Testis (tissue), 5 donors: ENCODE measurements at places on chromosomes 11 and 22. TPM values are rescaled to one million over a fixed set of nuclear protein-coding genes. Genes with fewer than 3 reads are reported as not detected.

The KCTD17 gene
- total RNA-seq = 57.0 TPM

The TRPC6 gene
- 3.7 TPM for total RNA-seq

The RFPL1 gene
- 0.71 TPM for total RNA-seq

The VSIG2 gene
- 0.74 TPM for total RNA-seq

The TSPO gene
- 68.7 TPM for total RNA-seq

The POU2AF3 gene
- total RNA-seq = 6.4 TPM

The CSF2RB gene
- total RNA-seq = 2.6 TPM

The C11orf91 gene
- total RNA-seq = not detected

The XRCC6 gene
- 290 TPM for total RNA-seq

The PATE4 gene
- 0.79 TPM for total RNA-seq

The DCUN1D5 gene
- total RNA-seq = 70.8 TPM

The UBQLN3 gene
- 105 TPM for total RNA-seq

The PRRG4 gene
- total RNA-seq = 0.93 TPM

The ZNF74 gene
- total RNA-seq = 6.5 TPM

The PLA2G6 gene
- 89.4 TPM for total RNA-seq

The METTL15 gene
- total RNA-seq = 25.7 TPM

The OAF gene
- 8.5 TPM for total RNA-seq

The CRYBB3 gene
- total RNA-seq = not detected

The UBQLNL gene
- 38.7 TPM for total RNA-seq

The XKR3 gene
- total RNA-seq = 4.1 TPM

The CABP4 gene
- 0.87 TPM for total RNA-seq

The SSTR3 gene
- 54.4 TPM for total RNA-seq

The DKK3 gene
- 185 TPM for total RNA-seq

The SCN4B gene
- total RNA-seq = 1.9 TPM

The ARHGAP20 gene
- total RNA-seq = 37.2 TPM

The CRYBB2 gene
- total RNA-seq = 4.4 TPM

The CASP5 gene
- not detected for total RNA-seq

The ARAP1 gene
- total RNA-seq = 88.3 TPM

The OR52I2 gene
- not detected for total RNA-seq

The A4GALT gene
- total RNA-seq = 17.3 TPM

The APLNR gene
- 1.1 TPM for total RNA-seq

The UPB1 gene
- total RNA-seq = 12.1 TPM

The CREB3L1 gene
- 8.1 TPM for total RNA-seq

The ANGPTL5 gene
- total RNA-seq = 0.31 TPM

The DRD4 gene
- total RNA-seq = 2.0 TPM

The DMC1 gene
- 8.9 TPM for total RNA-seq

The PPP2R5B gene
- total RNA-seq = 19.4 TPM

The OR8B12 gene
- total RNA-seq = not detected

The MPPED2 gene
- total RNA-seq = 13.4 TPM

The TMPRSS5 gene
- total RNA-seq = 2.2 TPM
